Left lobe of liver (tissue), 2 donors: ENCODE measurements at places on chromosomes 2 and 18.

DNA sequence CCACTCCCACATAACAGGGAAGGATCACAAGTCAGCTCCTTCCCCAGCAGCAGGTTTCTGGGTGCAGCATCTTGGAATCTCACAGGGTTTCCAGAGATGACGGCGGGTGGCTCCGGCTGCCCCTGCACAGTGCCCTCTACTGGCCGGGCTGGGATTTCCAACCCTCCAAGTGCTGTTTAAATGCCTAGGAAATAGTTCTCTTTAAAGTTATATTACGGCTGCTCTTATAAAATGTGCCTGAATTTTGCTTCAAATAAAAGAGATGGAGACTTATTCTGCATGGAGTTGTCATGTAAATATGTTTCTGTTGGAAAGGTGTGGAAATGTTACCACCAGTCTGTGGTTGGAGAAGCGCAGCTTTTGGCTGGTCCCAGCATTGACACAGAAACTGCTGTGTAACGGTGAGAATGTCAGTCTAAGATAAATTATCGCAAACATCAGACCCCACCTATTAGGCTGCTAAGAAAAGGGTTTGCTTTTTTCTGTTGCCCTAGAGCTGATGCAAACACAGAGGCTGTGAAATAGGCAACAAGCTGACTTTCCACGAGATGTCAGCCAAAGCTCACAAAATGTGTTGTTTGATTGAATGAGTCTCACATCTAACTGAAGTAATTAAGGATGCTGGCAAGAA is 3.3 kb upstream of the HJURP start:
- DNase-seq = no peak

GRCh38 chr2:235382179-235382578 is 111.7 kb upstream of the AGAP1 start:
- DNase-seq = peak; percentile 85

DNA sequence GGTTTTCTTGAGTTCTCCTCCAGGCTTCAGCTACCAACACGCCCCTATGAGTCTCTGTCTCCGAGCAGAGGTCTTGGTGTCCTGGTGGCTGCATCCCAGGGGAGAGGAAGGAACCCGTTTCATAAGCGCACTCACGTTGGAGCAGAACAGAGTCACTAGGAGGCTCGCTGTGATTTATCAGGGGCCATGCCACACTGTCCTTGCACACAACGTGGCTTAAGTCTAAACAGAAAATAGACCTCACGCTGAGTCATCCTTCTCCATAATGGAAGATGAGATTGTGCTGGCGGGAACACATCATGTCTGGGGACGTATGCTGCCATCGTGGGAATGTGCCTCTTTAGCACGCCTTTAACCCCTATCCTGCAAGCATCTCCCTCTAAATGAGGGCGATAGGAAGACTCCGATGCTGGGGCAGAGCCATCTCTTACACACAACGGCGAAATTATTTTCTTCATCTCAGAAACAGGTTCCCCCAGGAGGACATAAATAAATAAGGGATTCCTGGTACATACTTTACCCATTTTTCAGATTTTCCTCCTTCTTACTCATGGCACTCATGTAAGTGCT is 211.4 kb downstream of the KLHL29 start:
- no peak for DNase-seq

GRCh38 chr2:75853436-75853835 is 142.7 kb upstream of the GCFC2 start:
- no peak for DNase-seq

DNA sequence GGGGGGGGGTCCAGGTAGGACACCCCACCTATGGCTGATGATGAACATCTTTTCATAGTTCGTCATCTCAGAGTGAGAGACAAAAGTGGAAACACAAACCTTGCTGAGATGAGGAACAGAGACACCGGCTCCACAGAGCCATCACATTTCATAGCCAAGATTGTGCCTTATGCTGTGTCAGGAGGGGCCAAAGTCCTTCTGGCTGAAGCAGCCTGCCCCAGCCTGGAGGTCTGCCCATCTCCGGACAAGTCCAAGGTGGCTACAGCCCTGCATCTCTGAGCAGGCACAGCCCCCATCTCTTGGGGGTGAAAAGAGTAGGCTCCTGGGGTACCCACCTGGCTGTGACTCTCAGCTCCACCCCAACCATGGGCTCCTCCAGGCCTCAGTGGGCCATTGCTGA is 70.3 kb downstream of the ZBTB7C start:
- DNase-seq = peak; percentile 74

- no peak for DNase-seq
Observed at GRCh38 chr2:54122939-54123338, 7.5 kb downstream of the ACYP2 start.

- no peak for DNase-seq
Observed at GRCh38 chr2:132652474-132652873, 17.5 kb downstream of the LYPD1 start.

- DNase-seq = no peak
Observed at GRCh38 chr18:59842947-59843346, 56.8 kb upstream of the PMAIP1 start.

- DNase-seq = no peak
Observed at GRCh38 chr2:43400508-43400907, 174.1 kb upstream of the ZFP36L2 start.

- DNase-seq = no peak
Observed at GRCh38 chr2:165621086-165621560, 151.6 kb downstream of the CSRNP3 start.

GRCh38 chr2:883803-884748 is 66.6 kb upstream of the SNTG2 start:
- no peak for DNase-seq

DNA sequence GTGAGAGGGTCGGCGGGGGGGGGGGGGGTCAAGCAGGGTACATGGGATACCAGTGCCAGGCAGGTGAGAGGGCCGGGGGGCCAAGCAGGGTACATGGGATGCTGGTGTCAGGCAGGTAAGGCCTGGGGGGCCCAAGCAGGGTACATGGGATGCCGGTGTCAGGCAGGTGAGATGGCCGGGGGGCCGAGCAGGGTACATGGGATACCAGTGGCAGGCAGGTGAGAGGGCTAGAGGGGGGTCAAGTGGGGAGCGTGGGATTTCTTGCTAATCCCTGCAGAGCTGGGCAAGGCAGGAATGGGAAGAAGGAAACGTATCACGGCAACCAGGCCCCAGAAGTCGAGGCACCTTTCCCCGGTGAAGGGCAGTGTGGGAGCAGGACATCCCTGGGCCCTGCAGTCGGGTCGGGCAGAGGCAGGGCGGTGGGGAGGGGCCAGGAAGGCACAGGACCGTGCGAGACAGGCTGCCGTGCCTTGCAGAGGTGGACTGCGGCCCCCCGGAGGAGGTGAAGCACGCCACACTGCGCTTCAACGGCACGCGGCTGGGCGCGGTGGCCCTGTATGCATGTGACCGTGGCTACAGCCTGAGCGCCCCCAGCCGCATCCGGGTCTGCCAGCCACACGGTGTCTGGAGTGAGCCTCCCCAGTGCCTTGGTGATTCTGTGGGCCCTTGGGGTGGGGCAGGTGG is 49.3 kb downstream of the MTERF4 start:
- no peak for DNase-seq
